ENCODE measurements at places on chromosomes 6 and 20.

DNA sequence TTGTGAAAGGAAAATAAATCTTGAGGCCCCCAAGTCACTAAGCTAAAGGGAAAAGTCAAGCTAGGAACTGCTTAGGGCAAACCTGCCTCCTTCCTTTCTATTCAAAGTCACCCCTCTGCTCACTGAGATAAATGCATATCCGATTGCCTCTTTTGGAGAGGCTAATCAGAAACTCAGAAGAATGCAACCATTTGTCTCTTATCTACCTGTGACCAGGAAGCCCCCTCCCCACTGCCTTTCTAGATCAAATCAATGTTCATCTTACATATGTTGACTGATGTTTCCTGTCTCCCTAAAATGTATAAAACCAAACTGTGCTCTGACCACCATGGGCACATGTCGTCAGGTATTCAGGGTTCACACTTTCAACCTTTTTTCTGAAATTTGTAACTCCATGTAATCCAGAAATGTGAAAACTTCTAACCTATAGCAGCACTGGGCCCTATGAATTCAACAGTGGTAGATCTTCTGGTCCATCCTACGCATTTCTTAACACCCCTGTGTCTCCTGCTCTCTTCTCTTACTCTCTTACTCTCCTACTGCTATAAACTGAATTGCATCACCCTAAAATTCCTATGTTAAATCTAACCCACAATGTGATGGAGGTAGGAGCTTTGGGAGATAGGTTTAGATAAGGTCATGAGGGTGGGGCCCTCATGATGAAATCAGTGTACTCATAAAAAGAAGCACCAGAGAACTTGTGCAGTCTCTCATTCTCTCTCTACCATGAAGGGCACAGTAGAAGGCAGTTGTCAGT lies 89.3 kb downstream of the EPB41L2 start:
- no peak for DNase-seq

DNA sequence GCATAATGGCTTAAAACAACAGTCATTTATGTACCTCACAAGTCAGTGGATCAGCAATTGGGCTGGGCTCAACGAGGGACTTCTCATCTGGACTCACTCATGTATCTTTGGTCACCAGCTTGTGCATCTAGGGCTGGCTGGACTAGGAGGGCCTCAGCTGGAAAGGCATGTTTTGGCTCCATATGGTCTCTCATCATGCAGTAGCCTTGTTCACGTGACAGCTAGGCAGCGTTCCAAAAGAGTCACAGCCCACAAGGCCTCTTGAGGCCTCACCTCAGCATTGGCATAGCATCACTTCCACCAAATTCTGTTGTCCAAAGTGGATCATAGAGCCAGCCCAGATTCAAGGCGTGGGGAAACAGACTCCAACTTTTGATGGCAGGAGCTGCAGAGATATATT lies 110.1 kb downstream of the MAFB start:
- no peak for DNase-seq

GRCh38 chr6:135322427-135323201 lies 141.5 kb downstream of the MYB start:
- DNase-seq = no peak

DNA sequence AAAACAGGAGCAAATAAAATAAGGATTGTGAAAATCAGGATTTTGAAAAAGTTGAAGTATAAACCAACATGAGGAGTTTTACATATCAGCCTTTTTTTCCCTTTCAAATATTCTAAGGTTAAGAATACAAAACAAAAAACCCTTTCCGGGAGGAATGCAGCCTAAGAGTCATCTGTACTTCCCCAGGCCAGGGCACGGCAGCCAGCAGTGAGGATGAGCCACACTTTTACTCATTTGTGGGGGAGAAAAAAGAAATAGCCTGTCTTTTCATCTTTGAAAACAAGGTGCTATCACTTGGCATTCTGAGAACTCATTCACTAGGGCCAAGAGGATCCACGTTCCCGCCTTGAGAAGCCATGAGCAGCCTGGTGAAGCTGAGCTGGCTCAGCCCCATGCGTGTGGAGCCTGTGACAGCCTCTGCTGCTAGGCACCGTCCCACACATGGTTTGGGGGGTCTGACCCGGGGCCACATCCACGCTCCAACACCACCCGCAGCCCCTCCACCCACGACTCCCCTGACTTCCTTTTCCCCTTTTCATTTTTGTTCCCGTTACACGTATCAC lies 11.2 kb downstream of the SLC22A1 start:
- DNase-seq = no peak

- no peak for DNase-seq
These were observed 31.4 kb upstream of the FBXO9 start for GRCh38 chr6:53033764-53034163.

DNA sequence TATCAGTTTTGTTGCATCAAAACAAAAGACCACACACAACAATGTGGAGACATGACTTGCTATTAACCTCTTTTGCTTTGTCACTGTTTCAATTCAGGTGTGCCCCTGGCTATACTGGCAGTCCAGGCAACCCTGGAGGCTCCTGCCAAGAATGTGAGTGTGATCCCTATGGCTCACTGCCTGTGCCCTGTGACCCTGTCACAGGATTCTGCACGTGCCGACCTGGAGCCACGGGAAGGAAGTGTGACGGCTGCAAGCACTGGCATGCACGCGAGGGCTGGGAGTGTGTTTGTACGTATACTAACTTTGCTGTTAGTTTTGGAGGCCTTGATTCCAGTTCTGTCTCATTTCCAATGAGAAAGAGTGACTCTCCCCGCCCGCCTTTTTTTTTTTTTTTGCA lies 356.9 kb downstream of the ARHGAP18 start:
- no peak for DNase-seq

DNA sequence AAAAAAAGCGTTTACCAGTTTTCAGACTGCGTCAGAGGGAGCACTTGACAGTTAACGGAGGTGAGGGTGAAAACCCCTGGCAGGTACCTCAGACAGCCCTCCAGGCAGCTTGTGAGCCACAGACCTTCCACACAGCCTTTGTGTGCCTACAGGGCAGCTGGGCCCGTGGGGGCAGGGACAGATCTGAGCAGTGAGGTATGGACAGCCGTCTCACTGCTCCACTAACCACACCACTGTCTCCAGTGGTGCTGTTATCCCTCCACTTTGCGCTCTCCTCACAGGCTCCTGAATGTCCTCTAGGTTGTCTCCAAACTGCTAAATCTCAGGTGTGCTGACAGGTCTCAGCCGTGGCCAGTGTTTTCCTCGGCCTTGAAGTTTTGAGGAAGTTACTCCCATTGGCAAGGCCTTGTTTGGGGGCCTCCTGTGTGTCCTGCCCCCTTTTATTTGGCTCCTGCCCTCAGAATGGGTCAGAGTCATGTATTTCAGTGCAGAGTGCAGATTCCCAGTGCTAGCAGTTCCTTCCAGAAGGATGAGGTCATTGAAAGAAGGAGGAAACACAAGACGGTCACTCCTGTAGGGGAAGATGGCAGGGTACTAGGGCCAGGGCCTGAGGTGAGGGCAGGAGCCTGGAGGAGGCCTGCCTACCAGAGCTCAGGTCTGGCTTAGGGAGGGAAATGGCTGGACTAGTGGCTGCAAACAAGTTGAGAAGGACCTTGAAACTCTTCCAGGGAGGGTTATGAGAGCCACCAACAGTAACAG lies 11.8 kb downstream of the GFRA4 start:
- no peak for DNase-seq

DNA sequence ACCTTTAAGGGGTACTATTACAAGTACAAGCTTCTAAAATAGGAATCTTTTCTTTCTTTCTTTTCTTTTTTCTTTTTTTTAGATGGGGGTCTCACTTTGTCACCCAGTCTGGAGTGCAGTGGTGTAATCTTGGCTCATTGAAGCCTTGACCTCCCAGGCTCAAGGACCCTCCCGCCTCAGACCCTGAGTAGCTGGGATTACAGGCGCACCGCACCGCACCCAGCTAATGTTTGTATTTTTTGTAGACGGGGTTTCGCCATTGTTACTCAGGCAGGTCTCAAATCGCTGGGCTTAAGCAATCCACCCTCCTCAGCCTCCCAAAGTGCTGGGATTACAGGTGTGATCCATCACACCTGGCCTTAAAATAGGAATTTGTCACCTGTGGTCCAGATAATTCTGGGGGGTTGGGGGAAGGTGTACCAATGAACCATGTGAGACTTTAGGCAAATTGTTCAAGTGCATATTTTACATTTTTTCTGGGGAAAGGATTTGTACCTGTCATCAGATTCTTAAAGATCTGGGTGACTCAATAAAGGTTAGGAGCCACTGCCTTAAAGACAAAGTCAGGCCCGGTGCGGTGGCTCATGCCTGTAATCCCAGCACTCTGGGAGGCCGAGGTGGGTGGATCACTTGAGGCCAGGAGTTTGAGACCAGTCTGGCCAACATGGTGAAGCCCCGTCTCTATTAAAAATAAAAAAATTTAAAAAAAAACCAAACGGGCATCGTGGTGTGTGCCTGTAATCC lies 19.7 kb upstream of the SYNJ2 start:
- DNase-seq = no peak

DNA sequence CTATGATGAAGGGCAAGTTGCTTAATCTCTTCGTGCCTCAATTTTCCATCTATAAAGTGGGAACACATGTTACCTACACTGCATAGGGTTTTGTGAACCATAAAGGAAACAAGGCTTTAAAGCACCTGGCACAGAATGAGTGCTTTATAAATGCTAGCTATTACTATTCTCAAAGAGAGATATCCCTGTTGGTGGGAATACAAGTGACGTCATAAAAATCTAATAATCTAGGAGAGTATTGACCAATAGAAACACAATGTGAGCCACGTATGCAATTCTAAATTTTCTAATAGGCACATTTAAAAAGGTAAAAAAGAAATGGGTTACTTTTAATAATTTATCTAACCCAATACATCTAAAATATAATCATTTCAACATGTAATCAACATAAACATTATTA lies 316.4 kb downstream of the PTPRT start:
- no peak for DNase-seq

GRCh38 chr20:40980106-40980827 lies 48.4 kb upstream of the TOP1 start:
- DNase-seq = no peak

GRCh38 chr20:62964700-62965099 lies 12.2 kb downstream of the SLC17A9 start:
- no peak for DNase-seq

- no peak for DNase-seq
These were observed 4.4 kb downstream of the GSS start for GRCh38 chr20:34951252-34951651.

- DNase-seq = no peak
These were observed 39.2 kb downstream of the TSPYL4 start for GRCh38 chr6:116214681-116215080.

DNA sequence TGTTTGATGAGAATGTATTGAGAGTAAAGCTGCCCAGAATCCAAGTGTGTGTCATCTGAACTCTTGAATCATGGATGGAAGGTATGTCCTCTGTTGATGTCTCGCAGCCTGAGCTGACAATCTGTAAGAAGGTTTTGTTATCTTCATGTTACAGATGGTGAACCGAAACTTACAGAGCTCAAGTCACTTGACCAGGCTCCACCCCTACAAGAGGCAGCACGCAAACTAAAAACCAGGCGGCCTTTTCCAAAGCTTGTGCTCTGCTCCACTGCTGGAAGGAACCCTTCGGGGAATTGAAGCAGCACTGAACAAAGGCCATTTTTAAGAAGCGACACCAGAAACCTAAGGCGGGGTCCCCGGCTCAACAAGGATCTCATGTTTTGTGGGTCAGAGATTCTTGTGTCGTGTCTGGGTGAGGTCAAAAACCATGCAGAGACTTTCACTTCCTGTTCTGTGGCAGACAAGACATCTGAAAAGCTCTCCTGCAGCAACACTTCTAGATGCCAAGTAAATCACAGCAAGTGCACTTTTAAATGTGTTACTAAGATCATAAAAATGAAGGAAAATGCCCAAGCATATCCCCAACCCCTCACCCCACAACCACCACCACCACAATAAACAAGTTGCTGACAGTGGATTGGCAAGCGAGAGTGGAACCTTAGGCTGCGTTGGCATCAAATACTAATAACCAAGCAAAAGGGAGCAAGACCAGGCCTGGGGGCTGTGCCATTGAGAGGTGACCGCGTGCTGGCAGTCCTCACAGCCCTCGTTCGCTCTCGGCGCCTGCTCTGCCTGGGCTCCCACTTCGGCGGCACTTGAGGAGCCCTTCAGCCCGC lies 27.3 kb downstream of the NQO2 start:
- no peak for DNase-seq

- DNase-seq = no peak
These were observed 40.1 kb downstream of the PHACTR3 start for GRCh38 chr20:59644371-59644939.

DNA sequence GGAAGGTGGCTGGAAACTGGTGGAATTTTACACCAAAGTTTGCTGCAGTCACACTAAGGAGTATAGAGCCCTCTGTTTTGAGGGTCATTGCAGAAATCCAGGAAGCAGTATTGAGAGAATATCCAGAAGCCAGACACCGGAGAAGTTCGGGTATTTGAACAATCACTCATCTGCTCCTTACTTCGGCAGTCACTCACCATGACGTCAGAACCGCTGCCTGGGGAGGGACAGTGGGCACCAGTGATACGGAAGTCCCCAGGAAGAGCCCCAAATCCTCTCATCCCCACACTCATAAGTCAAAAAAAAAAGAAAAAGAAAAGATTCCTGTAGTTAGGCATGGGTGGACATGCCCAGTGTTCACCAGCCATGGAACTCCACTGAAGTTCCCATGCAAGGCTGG lies 4.0 kb downstream of the LY6G5C start:
- DNase-seq = no peak

GRCh38 chr6:16090920-16091319 lies 38.0 kb upstream of the MYLIP start:
- no peak for DNase-seq

- DNase-seq = no peak
These were observed 4.9 kb upstream of the DLL1 start for GRCh38 chr6:170295510-170296422.

DNA sequence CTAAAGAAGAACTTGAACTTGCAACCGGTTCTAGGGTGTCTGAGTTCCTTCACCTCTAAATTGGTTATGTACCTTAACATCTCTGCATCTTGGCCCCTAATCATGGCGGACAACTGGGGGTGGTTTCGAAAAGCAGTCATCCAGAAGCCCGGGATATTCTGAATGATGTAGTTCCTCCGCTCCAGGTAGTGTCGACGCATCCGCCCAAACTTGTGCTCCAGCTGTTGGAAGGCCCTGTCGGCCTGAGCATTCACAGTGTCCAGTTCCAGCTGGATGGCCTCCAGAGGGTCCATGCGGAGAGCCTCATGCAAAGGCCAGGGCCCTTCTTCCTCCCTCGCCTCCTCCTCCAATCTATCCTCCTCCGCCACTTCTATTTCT lies 887 bp downstream of the TSPYL1 start:
- DNase-seq = no peak

DNA sequence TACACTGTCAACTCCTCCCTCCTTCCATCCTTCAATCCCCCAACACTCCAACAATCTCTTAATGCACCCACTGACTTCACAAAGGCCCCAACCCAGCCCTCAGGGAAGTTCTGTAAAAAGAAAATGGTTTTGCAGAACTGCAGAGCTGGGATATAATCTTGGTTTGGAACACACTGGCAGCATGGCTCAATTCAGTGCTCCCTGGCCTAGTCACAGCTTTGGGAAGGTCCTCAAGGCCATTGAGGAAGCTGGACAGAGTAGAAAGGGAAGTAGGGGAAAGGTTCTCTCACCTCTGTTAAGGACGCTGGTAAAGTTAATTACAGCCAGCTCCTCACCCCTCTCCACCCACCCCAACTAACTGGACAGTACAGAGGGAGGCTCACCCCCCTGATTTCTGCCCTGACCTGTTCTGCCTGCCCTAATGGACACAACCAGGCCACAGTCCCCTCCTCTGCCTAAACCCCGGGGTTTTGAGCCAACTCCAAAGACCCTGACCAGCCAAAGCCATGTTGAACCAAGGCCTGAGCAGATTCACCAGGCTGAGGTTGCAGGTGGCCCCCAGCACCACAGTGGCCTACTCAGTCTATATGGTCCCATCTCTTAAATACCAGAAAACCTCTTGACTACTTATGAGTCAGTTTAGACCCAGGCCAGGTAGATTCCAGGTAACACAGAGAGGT lies 49.2 kb downstream of the MAFB start:
- DNase-seq = no peak

Data from activated gamma-delta T cell treated with anti-CD3 and anti-CD28 coated beads, Interleukin-2, amount 50 U/mL, for 16 hours (primary cell).